ENCODE measurements at places on chromosomes 3 and 15.

DNA sequence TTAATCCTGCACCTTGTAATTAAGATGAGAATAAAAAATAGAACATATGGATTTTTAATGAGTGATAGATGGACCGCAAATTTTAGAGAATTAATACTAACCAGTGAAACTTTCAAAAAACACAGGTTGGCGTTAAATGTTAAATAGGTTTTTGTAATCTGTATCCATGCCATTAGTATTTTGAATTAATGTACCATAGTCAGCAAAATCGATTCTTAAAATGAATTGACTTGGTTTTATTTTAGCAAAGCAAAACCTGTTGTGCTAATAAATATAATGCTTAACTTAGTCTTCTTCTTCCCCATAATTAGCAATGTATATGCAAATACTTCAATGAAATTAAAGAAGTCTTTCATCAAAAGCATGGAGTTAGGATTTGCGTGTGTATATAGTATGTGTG, 63.1 kb downstream of the EPHA6 start:
- no peak for DNase-seq

- DNase-seq = no peak
These were observed 4.0 kb upstream of the ITGA11 start for GRCh38 chr15:68435966-68436365.

DNA sequence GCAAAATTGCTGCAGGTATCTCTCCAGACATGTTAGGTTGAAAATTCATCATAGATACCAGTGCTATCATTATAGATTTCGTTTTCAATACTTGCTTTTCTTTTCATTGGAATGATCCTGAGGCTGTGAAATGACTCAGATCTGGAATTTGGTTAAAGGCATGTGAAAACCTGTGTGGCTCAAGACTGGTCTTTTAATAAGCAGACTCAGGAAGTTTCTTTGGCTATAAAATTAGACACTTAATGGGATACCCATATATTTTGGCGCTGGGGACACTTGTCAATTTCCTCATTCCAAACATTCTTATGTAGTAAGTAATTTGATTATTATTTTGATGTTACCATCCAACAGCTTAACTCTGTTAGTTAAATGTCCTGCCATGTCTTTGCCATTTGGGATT, 1041.1 kb upstream of the GBE1 start:
- DNase-seq = no peak

DNA sequence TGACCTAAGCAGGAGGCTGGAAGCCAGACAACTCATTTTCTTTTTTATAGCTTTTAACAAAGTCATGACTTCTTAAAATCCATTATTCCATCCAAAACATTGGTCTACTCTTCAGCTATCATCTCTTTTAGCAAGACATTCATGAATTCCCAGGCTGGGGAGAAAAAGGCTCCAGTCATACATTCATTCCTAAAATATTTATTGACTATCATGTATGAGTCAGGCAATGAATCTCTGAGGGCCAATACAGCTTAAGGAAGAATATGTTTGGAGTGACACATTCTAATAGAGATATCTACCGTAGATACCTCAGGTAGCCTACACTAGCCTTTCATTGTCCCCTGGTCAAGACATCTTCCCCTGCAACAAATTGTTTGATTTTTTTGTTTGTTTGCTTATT, 196.4 kb upstream of the NANOGP8 start:
- no peak for DNase-seq

DNA sequence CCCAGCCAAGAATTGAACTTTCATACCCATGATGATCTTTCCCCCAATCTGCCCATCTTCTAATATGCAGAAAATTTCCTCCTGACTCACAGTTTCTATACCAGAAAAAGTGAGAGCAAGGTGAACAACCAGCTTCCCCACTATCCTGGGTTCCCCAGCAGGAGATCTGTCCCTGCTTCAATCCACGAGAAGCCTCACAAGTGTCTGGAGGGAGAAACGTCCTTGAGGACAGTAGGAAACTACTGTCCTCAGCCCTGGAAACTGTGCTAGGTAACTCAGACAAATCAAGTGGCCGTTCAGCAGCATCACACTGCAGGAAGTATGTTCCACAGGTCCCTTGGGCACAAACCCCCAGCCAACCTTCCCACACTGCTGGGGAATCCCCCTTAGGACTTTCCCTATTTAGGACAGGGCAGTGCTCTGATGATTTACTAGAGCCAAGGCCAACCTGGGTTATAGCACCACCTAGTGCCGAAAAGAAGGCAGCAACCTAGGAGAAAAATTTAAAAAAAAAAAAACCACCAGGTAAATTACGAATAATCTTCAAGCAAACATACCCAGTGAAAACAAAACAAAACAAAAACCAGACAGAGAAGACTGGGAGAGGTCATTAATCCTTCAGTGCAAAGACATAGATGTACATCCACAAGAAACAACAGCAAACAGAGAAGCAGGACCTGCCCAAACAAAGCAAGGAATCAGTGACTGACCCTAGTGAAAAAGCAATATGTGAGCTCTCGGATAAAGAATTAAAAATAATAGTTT, 36.0 kb downstream of the MORC1 start:
- no peak for DNase-seq

DNA sequence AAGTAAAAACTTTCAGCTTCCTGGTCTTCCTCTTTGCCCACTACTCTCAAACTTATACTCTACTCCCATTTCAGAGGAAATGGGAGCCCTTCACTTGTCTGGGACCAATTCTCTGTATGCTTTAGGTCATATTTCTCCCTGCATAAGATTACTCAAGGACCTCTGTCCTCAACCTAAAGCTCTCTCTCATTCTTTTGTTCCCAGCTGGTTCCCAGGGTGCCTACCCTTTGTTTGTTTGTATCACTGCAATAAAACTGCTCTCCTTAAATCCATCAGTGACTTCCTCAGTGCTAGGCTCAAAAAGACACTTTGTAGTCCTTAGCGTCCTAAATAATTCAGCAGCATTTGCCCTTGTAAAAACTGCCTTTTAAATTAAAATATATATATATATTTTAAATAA, 2.9 kb downstream of the NGRN start:
- no peak for DNase-seq

- DNase-seq = peak; percentile 33
These were observed 69.2 kb upstream of the ICE2 start for GRCh38 chr15:60548101-60548500.

- DNase-seq = peak; percentile 31
These were observed 394 bp downstream of the OSBPL10 start for GRCh38 chr3:31980530-31981205.

- DNase-seq = no peak
These were observed 170.3 kb upstream of the CCDC54 start for GRCh38 chr3:107206945-107207344.

DNA sequence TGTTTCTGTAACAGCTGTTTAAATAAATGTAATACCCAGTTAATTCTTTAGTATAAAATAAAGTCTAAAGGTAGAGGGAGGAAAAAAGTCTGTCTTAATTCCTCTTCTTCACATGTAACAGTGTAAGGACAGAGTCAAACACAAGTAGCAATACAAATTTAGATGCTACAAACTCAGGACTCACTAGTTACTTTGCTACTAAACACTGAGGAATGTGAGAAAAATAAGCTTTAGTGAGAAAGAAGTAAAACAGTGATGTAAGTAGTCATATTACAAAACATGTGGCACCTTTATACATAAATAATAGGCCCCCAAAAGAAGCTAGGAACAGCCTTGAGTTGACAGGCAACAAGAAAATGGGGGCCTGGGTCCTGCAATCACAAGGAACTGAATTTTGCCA, 113.0 kb downstream of the TBC1D5 start:
- DNase-seq = no peak

DNA sequence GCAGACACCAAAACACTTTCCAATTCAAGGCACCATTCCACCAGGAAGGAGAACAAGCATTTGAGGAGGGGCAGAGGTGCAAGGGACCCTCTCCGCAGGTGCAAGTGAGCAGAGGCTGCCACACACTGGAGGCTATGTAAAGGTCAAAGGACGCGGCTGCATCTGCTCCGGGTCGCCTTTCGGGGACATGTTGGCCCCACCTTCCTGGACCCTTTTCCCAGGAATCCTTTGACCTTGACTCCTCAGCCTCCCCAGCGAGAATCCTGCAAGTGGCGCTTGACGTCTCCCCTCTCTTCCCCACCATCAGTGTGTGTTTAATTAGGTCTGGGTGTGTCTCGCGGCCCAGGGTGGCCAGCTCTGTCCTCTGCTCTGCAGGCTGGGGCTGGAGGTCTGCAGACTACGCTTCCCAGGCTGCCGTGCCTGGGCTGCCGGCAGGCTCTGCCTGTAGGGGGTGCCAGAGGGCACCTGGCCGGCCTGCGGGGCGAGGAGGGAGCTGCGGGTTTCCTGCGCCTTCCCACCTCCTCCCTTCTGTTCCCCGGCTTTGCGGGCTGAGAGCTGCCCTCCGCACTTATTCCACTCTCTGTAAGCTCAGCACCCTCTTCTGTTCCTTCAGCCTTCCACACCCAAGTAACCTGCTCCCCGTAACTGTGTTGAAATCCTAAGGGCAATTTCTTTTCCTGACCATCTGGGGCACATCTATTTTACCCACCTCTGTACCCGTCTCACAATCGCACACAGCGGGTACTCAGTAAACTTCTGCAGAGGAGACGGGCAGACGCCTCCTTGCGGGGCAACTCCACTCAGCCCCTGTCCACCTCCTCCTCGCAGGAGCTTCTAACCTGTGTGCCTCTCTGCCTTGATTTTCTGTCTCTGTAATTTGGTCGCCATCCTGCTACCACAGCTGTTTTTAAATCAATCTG, 129.8 kb downstream of the NSMCE3 start:
- DNase-seq = peak; percentile 34

- DNase-seq = no peak
These were observed 60.0 kb upstream of the IL12A start for GRCh38 chr3:159928666-159929065.

DNA sequence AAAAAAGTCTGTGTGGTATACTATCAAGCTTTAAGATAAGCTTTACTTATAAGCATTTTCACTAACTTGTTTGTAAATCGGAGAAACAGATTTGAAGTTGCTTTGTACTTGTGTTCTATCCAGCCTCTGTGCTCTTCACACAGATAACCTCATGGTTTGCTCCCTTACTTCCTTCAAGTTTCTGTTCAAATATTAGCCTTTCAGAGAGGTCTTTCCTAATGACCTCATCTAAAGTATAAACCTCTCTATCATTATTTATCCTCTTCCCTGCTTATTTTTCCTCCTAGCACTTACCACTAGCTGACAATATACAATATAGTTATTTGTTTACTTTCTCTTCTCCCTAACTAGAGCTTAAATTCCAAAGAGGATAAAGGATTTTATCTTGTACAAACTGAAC, 180.0 kb downstream of the CBLB start:
- no peak for DNase-seq
